ENCODE measurements at places on chromosomes 12 and 14.

DNA sequence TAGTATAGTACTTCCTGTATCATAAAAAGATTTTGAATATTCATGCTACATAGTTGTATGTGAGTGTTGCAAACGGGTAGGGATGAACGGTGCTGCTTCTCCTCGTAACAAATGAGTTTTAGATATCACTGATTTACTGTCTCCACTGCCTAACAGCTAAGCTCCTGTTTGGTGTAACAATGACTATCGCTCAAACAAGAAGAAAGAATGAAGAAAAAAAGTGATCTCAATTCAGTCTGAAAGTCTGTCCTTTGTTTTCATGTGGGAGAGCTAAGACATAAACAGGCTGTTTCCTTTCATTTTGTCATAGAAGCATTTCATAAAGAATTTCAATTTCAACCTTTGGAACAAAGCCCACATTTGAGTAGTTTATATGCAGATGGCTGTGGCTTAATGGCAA, 26.1 kb upstream of the RTRAF start:
- no peak for DNase-seq

DNA sequence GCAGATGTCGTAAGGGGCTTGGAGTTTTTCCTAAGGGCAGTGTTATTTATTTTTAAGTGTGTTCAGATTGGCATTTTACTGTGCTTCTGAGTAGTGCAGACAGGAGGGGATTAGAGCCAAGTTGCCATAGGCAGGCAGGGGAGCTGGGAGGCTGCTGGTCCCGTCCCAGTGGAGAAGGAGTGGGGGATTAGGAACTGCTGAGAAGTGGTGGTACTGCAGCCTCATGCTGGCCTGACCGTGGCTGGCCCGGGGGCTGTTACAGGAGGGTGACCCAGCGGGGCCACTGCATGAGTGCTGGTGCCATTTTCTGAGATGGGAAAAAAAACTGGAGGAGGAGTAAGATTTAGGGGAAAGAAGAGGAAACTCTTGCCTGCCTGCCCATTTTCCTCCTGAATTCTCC, 52.3 kb upstream of the DLK1 start:
- DNase-seq: no peak

DNA sequence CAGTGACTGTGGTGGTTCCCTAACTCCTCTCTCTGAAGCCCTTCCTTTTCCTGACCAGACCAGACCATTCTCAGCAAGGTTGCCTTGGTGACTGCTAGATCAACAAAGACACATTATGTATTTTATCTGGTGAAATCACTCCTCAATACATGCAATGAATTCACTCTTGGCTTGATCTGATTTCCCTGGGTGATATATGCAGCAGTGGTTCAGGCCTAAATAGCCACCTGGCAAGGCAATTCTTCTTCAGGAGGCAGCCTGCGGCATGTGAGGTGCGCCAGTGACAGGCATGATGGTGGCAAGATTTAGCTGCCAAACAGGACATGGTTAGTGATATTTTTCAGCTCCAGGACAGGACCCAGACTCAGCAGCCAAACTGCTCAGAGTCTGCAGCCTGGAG, 350.3 kb upstream of the CCDC196 start:
- no peak for DNase-seq

DNA sequence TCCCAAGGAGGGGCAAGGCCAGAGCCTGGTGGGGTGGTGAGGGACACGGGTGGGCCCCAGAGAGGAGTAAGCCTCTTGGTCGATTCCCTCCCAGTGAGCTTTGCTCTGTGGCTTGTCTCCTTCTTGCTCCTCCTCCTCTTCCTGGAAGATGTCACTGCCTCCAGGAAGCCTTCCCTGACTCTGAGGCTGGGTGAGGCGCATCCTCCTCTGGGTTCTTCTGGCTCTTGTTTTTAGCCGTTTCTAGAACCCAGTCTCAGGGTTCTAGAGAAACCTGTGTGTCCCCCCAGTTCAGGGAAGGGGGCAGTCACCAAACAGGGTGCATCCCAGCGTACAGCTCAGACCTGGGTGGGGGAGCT, 12.6 kb downstream of the KIF26A start:
- DNase-seq: no peak

DNA sequence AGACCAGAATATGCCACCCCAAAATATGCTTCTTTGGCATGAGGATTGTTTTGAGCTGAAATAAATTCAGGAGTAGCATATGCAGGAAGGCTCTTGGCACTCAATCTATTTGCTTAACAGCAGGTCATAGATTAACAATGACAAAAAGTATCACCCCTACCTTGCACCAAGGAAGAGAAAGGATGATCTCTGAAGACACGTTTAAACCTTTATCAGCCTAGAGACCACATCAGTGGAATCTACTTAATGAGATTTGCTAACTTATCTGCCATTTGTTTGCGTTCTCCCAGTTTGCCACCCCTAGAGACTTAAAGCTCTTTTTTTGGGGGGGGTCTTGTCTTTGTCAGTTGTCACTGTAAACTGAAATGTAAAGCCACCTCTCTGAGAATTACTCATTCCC, 1278.7 kb upstream of the USP15 start:
- DNase-seq: no peak

- DNase-seq: no peak
Measured at GRCh38 chr14:93525696-93526451, 95.1 kb downstream of the UNC79 start.

DNA sequence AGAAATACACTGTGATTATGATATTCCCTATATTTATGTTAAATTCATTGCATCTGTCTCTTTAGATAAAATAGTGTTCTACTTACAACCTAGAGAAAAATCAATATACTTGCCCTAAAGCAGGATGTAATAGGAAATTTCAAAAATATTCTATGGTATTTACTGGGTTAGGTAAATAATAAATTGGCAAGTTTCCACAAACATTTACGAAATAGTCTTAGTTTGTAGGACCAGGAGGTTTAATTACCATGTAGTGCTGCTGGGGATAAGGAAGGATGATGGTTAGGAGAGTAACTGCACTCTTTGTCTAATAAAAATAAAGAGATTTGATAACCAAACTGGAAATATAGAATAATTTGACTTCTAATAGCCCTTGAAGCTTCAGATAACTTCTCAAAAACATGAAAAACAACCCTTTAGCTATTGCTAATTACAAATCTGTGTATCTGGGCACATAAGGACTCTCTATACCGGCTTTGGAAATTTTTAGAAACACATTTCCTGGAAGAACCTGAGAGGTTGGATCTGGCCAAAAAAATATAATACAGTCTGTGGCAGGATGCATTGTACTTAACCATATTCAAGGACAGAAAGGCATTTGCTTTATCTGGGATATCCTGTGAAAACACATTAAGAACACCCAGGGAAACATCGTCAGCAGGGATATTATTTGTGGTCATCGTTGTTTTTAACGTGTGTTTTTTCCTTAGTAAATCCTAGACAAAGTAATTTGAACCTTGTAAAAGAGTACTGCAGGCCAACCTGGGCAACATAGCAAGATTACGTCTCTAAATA, 36.7 kb upstream of the TMCC3 start:
- DNase-seq: no peak

- no peak for DNase-seq
Measured at GRCh38 chr12:108975024-108975593, 45.8 kb downstream of the SVOP start.

GRCh38 chr12:65853489-65854157, 29.3 kb downstream of the HMGA2 start:
- DNase-seq: no peak

DNA sequence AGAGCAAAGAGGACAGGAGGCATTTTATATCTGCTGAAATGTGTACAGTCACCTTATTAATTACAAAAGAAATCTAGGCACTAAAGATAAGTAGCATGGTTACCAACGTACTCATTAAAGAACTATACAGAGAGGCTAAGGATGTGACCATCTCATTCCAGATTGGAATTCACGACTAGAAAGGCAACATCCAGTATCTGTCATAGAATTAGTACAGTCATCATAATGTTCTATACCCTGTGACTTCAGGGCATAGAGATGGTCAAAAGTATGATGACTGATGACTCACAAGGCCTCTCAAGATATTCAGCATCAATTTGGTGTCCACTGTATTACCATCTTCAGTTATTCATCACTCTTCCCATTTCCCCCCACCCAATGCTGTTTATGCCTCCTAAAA, 144.0 kb upstream of the PLEKHG7 start:
- DNase-seq: no peak

GRCh38 chr12:83827860-83828259, 1084.7 kb downstream of the SLC6A15 start:
- no peak for DNase-seq

GRCh38 chr14:75432411-75432810, 4.6 kb downstream of the JDP2 start:
- no peak for DNase-seq

DNA sequence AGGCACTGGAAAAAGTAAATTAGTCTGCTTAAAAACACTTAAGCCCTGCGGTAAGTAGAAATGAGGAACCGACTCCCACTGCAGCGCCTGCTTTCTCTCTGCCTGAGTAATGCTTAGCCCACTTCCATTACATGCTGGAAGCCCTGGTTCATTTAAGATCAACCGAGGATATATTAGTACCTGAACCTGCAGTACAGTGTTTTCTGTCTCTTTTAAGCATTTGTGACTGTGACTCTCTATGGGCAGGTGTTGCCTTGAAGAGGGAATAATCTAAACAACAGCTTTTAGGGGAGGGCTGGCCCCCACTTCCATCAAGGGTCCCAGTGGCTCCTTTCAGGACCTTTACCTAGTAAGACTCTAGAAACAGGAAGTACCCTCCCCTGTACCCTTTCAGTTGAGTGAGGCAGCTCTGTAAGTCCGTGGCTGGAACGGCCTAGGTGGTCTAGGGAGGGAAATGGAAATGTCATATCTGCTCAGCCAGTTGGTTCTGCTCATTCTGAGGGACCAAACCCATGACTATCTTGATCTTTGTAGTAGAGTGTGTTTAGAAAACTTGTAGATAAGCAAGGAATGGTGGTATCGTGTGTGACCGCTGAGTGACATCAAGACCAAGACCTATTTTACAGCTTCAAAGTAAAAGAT, 56.2 kb downstream of the FNTB start:
- no peak for DNase-seq

DNA sequence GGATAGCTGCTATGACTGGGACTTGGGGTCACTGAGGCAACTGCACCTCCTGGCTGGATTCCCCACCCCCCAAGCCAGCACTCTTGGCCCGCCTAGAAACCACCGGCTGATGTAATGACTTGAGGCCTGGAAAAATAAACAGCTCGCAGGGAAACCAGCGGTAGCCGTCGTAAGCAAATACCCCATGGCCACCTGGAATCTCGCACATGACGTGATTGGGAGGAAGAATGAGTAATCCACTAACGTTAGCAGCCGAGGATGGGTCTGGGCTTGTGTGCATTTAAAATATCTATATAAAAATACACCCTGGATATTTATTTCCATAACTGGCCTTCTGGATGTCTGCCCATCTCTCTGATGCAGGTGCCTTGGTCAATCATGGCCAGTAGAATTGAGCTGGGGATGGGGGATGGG, 120.1 kb downstream of the SMOC1 start:
- no peak for DNase-seq

DNA sequence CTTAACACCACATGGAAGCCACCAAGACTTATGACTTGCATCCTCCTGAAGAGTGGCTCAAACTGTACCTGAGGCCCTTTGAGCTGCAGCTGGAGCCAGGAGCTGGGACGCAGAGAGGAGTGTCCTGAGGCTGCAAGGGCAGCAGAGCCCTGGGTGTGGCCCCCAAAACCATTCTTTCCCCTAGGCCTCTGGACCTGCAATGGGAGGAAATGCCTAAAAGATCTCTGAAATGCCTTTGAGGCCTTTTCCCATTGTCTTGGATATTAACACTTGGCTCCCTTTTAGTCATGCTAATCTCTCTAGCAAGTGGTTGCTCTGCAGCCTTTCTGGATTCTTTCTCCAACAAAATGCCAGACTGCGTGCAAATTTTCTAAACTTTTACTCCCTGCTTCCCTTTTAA, 156.1 kb downstream of the SLC38A4 start:
- no peak for DNase-seq

DNA sequence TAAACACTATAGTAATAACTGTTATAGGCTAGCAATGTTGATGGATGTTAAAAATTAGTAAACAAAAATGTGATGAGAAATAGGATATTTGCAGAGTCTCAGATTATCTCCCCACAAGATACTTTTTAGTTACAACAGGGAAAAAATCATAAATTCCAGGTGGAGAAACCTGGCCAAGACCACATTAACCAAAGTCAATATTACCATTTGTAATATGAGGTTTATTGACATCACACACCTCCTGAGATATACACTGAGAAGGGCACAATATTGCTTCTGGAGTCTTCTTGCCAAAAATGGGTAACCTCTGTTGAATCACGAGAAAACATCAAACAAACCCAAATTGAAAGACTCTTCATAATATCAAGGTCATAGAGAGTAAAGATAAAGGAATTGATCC, 72.3 kb upstream of the AMIGO2 start:
- no peak for DNase-seq

DNA sequence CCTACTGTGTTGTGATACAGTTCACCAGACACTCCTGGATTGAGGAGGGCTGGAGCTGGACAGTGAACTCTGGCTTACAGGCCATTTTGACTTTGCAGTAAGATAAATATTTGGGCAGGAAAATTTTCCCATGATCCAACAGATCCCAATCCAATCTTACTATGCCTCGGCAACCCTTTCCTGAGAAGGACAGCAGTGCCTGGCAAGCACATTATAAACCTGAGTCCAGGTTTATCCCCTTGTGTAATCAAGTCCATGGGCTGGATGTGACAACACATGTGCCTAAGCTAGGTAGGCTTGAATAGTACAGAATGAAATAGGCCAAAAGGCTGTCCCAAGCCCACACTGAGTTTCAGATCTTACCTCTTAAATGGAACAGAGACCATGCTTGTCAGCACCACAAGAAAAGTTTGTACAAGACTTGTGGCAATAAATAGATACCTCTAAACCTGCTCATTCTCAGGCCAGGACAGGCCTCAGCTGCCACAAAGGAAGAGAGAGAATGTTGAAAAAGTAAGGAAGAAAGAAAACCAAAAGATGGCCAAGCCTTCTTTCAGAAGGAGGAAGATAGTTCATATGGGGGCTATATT, 34.9 kb downstream of the CREBL2 start:
- no peak for DNase-seq

DNA sequence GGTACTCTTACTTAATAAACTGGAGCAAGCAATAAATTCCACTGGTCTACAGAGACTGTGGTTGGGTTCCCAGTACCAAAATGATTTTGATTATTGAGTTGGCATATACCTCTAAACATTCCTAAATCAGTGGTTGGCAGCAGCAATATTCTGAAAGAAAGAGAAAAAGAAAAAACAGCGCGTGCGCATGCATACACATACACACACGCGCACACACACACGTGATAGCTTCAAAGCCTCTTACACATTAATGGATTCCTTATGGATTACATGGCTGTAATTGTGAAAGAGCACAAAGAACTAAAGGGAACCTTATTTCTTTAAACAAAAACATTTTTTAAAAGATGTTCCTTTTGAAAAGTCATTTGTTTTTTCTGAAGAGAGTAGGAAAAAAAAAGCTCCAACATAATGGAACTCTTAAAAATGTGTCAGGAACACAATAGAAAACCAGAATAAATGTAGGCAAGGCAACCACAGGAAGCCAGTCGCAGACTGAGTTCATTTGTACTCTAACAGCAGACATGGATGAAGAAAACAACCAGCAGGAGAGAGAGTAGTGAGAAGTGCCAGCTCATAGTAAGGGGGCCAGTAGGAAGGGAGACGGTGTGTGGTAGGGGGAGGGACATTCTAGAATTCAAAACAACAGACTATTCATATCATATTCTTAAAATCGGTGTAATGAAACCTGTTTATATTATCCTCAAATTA, 80.0 kb downstream of the DRAM1 start:
- DNase-seq: no peak

GRCh38 chr14:75905147-75905904, 76.5 kb downstream of the TGFB3 start:
- no peak for DNase-seq
